ENCODE measurements at places on chromosomes 1 and 21. TPM values are rescaled to one million over a fixed set of nuclear protein-coding genes. Genes with fewer than 3 reads are reported as not detected.

CYP4Z1 gene
- not detected for total RNA-seq

GRCh38 chr1:221993444-221993948 is 251.6 kb upstream of the DUSP10 start:
- DNase-seq = no peak

DNA sequence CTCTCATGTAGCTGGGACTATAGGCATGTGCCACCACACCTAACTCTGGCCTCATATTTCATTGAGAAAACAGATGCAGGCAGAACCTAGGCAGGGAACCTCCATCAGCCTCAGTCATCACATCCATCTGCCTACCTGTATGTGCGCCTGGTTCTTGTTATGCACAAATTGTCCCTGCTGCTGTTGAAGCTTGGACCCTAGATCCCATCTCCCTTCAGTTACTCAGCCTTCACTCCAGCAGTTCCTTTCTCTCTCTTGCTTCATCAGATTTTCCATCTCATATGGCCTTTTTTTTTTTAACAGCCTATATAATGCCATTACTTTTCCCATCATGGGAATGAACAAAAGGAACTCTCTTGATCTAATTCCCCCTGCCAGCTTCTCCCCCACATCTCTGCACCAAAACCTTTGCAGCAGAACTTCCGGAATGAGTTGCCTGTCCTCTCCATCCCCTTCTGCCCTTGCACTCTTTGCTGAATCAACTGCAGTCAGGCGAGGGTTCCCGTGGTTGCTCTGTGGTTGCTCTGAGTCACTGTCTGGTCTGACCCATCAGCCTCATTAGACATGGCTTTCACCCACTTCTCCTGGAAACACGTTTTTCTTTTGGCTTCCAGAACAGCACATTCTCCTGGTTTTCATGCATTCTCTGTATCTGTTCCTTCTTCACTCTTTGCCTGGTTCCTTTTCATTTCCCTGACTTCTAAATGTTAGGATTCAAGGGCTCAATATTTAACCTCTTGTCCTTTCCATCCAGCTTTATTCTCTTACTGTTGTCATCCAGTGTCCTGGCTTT is 41.5 kb downstream of the UBE4B start:
- DNase-seq = peak; percentile 77

KDF1 gene
- 10.0 TPM for total RNA-seq

DNA sequence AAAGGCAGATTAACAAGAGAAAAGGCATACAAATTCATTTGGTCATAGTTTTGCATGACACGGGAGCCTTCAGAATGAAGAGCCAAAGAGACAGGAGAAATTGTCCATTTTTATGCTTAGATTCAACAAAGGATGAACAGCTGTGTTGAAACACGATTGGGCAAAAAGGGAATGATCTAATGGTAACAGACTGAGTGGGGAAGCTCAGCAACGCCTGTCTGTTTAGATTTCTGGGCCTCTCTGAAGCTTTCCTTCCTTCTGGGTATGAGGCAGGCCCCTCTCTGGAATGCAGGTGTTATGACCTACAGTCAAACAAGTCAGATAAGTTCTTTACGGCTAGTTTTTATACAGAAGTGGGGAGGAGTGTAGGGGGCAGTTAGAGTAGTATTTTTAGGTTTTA is 154.6 kb downstream of the RGS7 start:
- DNase-seq = no peak

- no peak for DNase-seq
Observed at GRCh38 chr21:40620386-40621145, 226.4 kb downstream of the DSCAM start.

DNA sequence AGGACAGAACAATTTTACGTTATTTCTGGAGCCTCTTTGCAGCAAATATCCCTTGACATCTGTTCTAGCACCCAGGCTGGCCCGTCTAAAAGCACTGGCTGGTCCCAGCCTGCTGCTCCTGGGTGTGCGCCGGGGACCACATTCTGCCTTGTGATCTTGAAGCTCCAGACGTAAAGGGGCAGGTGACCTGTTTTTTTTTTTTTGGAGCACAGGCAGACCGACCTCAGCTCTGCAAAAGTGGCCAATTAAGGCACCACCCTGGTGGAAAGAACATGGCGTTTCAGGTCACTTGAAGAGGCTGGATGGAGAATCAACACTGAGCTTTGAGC is 13.8 kb upstream of the CAMTA1 start:
- no peak for DNase-seq

DNA sequence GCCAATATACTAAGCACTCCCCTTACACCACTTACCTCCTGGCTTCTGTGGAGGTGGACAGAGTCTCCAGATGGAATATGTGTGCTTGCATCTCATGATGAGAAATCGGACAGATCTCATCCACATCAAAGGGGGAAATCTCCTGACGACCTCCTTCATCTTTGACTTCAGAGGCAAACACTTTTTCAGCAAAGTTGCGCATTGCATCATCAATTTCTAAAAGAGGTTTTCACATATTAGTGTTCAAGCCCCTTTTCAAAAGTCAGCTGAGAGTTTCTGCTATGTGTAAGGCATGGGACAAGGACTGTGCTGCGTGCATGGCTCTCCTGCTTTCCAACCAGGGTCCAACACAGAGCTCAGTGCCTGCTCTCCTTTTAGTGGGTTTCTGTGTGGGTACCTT is 6.8 kb downstream of the AMPD1 start:
- DNase-seq = no peak

RPTN gene
- not detected for total RNA-seq

- no peak for DNase-seq
Observed at GRCh38 chr1:213891989-213892902, 95.5 kb upstream of the PROX1 start.
